Breast epithelium (tissue), 4 donors: ENCODE measurements at places on chromosomes 5 and 9.

GRCh38 chr9:16951502-16951901 lies 81.0 kb upstream of the BNC2 start:
- DNase-seq: no peak

- DNase-seq: no peak
Observed at GRCh38 chr5:76134646-76135045, 51.5 kb downstream of the SV2C start.

- DNase-seq: no peak
Observed at GRCh38 chr5:4855036-4855435, 285.1 kb upstream of the ADAMTS16 start.

- DNase-seq: no peak
Observed at GRCh38 chr5:57441557-57441956, 41.1 kb downstream of the ACTBL2 start.

GRCh38 chr9:92760070-92760469 lies 4.6 kb downstream of the BICD2 start:
- DNase-seq: no peak

DNA sequence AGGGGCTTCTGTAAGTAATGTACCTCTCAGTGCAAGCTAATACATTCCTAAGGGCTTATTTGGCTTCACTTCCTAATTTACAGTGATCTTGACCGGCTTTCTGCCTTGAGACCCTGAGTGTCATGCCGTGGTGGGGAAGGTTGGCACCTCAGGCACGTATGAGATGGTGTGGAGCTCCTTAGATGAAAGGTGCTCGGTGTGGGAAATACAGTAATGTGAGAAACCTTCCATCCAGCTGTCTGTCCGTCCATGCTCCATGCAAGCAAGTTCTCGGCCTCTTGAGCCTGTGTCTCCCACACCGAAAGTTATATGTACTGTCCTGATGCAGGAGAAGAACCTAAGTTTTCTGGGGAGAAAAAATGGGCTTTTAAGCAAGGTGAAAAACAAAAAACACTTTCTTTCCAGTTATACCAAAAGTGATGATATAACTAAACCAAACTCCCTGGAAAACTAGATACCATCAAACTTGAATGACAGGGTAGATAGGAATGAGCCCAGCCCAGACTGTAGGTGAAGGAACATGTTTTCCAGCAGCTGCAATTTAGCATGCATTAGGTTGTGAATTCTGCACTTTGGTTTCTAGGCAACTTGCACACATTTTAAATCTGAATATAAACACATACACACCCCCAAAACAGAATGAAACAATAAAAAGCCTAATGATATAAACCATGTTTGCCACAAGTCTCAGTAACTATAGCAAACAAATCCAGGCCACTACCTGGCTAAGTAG lies 279.6 kb downstream of the FANCC start:
- no peak for DNase-seq

DNA sequence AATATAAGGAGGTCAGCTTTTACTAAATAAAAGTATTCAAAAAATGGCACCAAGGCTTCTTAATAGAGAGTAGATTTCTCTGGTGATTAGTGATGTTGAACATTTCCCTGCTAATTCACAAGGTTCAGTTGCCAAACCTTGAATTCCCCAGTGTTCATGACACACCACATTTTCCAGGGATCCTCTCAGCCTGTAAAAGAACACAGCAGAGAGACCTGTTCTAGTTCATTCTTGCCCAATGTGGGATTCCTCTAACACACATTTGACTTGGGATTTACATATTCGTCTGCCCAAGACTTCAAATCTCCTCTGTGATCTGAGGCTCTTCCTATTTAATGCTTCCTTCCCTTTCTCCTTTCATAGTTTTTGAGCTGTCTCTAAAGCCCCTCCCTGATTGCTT lies 273.2 kb upstream of the CDH9 start:
- no peak for DNase-seq

- DNase-seq: no peak
Observed at GRCh38 chr5:73896097-73896496, 270.1 kb downstream of the ARHGEF28 start.

DNA sequence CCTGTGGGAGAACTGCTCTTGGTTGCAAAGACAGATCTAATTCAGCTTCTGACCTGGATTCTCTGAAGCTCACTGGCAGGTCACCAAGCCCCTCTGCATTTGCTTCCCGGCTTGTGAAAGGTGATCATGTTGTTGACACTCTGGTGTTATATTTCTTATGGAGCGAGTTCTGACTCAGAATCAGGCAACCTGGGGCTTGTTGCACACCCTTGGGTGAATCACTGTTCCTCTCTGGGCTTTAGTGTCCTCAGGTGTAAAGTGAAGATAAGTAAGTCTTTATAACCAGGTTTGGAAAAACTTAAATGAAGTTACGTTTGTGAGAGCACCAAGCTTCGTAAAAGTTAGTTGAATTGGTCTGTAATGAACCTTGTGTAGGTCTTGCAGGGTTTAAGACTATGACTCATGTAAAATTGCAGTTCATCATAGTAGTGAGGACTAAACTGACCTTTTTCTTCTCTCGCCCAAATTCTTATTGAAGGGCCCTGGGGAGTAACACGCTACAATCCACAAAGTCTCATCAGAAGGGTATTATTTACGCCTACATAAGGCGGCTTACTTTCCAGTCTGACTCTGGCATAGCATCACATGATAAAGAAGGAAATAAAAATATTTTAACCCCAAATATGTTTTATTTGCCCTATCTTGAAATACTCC lies 218.6 kb downstream of the TMEM38B start:
- DNase-seq: no peak

- no peak for DNase-seq
Observed at GRCh38 chr9:89430995-89431394, 66.9 kb downstream of the SEMA4D start.

GRCh38 chr5:37932450-37932849 lies 92.6 kb upstream of the GDNF start:
- DNase-seq: no peak
